ENCODE measurements at places on chromosomes 13 and 19. TPM values are rescaled to one million over a fixed set of nuclear protein-coding genes. Genes with fewer than 3 reads are reported as not detected.

- no peaks in the 10 kb centered on the region for H3K27me3 ChIP-seq
- no peak overlapping the region for H3K27ac ChIP-seq
- no peaks in the 10 kb centered on the region for H3K36me3 ChIP-seq
- DNase-seq: no peak
- no peak overlapping the region for H3K4me3 ChIP-seq
Measured at GRCh38 chr13:109500146-109500773, 286.1 kb downstream of the IRS2 start.

DNA sequence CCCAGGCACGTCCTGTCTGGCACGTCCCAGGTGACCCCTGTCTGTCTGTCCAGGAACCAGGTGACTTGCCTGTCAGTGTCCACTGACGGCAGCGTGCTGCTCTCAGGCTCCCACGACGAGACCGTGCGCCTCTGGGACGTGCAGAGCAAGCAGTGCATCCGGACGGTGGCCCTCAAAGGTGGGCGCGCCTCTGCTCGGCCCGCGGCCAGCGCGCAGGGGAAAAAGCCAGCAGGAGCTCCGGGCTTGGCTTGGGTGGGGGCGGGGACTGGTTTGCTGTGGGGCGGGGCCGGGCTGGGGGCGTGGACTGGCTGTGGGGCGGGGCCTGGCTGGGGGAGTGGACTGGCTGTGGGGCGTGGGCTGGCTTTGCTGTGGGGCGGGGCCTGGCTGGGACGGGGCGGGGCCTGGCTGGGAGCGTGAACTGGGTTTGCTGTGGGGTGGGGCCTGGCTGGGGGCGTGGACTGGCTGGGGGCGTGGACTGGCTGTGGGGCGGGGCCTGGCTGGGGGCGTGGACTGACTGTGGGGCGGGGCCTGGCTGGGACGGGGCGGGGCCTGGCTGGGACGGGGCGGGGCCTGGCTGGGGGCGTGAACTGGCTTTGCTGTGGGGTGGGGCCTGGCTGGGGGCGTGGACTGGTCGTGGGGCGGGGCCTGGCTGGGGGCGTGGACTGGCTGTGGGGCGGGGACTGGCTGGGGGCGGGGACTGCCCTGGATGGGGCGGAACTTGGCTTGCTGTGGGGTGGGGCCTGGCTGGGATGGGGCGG lies 7.2 kb downstream of the WDR18 start:
- peak; percentile 19 for DNase-seq
- H3K4me3 ChIP-seq: no peak overlapping the region
- peak overlapping the region; percentile 23 for H3K27ac ChIP-seq
- H3K4me1 ChIP-seq: peaks cover 7% of the 10 kb centered on the region

DNA sequence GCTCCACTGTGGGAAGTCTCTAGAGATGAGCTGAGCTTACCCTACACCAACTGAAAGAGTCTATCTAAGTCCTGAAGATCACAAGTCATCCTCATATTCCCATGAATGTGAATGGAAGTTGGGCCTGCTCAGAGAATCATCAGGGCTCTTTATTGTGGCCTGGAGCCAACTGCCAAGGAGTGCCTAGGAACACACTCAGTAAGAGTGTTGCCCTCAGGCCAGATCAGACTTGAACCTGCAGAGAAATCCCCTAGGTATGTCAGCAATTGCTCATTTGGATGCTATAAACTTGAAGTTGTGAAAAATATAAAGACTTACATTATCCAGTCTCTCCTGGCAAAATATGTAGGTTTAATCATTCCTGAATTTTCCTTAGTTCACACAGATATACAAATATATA lies 1070.2 kb downstream of the EFNB2 start:
- no peaks in the 10 kb centered on the region for H3K36me3 ChIP-seq
- H3K4me1 ChIP-seq: no peaks in the 10 kb centered on the region
- DNase-seq: no peak
- no peak overlapping the region for H3K27ac ChIP-seq
- no peaks in the 10 kb centered on the region for H3K27me3 ChIP-seq

Gene NKPD1
- total RNA-seq: 0.72 TPM

Gene ZNF675
- 22.1 TPM for total RNA-seq

- no peak for DNase-seq
- no peak overlapping the region for H3K27ac ChIP-seq
- H3K36me3 ChIP-seq: no peaks in the 10 kb centered on the region
- H3K4me3 ChIP-seq: no peak overlapping the region
- no peaks in the 10 kb centered on the region for H3K27me3 ChIP-seq
Measured at GRCh38 chr13:95573221-95573620, 20.7 kb downstream of the CLDN10 start.
